ENCODE measurements at places on chromosomes 2 and 18.

GRCh38 chr2:210966330-210966729 is 409.9 kb downstream of the CPS1 start:
- no peak overlapping the region for H3K4me3 ChIP-seq
- no peaks in the 10 kb centered on the region for H3K27me3 ChIP-seq
- DNase-seq: no peak
- H3K36me3 ChIP-seq: no peaks in the 10 kb centered on the region
- H3K4me1 ChIP-seq: peaks cover 12% of the 10 kb centered on the region
- H3K27ac ChIP-seq: no peak overlapping the region

DNA sequence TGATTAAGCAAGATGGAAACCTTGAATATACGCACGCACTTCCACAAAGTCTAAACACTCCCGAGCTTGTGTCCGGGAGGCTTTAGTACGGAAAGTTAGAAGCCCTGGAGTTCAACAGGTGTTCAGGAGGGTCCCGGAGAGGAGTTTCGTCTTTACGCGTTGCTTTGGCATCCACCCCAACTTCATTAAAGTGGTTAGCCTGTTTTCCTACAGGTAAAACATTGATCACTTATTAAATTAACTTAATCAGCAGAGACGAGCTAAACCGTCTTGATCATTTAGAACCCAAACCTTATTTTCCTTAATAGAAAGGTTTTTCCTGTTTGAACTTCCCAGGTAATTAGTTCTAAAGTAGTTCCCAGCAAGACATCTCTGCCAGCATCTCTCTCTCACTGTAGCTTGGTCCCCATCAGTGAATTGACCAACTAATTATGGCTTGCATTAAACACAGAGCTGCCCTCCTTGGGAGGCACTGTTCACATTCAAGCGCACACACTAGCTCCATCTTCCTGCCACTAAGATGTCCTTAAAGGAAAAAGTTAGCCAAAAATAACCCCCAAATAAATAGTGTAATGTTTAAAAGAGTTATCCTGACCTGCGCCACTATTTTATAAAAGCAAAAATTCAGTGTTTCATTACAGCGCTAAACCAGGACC is 1.4 kb downstream of the NPAS2 start:
- no peaks in the 10 kb centered on the region for H3K36me3 ChIP-seq
- no peak for DNase-seq
- peaks cover 72% of the 10 kb centered on the region for H3K27me3 ChIP-seq
- peaks cover 12% of the 10 kb centered on the region for H3K4me1 ChIP-seq
- no peak overlapping the region for H3K27ac ChIP-seq
- H3K4me3 ChIP-seq: no peak overlapping the region

DNA sequence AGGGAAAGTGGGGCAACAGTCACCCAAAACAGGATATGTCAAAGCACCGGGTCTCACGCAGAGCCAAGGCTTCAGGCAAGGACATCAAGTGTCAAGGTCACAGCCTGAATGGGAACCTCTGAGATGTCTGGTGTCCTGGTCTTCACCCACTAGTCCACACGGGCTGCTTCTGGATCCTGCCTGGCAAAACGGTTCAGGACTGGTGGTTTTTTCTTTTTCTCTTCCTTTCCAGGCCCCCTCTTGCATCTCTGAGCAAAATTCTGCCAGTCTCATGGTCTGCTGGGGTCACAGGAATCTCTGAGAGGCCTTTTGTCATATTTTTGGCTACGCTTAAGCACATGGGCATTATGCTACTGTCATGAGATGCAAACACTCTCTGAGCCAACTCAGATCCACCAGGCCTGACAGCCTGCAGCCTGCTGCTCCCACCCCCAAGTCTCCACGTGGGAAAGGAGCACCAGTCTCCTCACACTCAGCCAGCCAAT is 518.2 kb upstream of the ZEB2 start:
- H3K27ac ChIP-seq: no peak overlapping the region
- no peaks in the 10 kb centered on the region for H3K36me3 ChIP-seq
- H3K4me3 ChIP-seq: no peak overlapping the region
- no peaks in the 10 kb centered on the region for H3K27me3 ChIP-seq
- H3K4me1 ChIP-seq: peaks cover 7% of the 10 kb centered on the region

DNA sequence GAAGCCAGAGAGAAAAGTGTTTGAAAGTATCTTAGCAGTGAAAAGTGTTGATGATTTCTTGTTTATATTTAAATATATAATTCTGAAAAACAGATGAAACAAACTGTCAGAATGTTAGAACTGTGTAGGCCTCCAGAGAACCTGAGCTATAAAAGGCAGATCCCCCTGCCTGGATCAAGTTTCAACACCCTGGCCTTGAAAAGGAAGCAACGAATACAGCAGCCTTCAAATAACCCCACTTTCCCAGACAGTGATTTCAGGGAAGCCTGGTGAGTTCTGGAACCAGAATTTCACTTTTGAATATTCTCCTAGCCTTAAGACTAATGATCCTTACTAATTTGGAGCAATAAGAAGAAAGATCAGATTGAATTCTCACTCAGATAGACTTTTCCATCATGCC is 13.3 kb upstream of the TRIM43 start:
- no peak for DNase-seq
- no peak overlapping the region for H3K4me3 ChIP-seq
- H3K36me3 ChIP-seq: no peaks in the 10 kb centered on the region

DNA sequence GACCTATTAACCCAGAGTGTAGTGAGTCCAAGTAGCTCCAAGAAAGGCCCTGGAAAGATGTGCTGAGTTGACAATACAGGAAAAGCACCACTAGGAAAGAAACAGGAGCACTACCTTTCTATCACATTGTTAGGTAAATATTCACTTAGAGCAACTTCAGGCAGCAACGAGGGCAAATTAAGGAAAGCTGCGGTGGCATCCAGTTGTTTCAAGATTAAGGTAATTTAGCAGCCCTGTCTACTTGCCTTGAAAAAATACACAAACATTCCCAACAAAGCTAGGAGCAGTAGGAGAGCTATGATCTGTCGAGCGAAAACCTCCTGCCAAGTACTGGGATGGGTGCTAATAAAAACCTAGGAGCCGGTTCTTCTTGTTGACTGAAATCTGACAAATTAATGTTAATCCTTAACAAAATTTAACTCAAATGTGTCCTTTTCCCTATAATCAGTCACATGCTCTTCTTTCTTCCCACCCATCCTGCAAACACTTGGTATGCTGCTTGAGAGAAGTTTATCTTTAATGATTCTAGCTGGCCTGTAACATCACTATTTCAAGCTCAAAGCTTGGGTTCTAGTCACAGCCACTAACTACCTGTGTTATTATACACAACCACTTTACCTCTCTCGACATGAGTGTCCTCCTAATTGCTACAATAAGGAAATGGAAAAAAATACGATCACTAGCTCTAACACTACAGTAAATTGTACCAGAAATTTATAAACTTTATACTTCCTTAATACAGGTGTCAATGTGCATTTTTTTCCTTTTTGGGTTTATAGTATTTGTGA is 2.0 kb downstream of the ACAA2 start:
- H3K36me3 ChIP-seq: no peaks in the 10 kb centered on the region
- peaks cover 14% of the 10 kb centered on the region for H3K4me1 ChIP-seq
- H3K27me3 ChIP-seq: no peaks in the 10 kb centered on the region
- H3K4me3 ChIP-seq: no peak overlapping the region
- no peak for DNase-seq
- no peak overlapping the region for H3K27ac ChIP-seq
